ENCODE measurements at places on chromosomes 11 and 22.

- ATAC-seq, result peak; percentile 78
Measured at GRCh38 chr22:39938509-39939111, 21.6 kb upstream of the TMA7B start.

GRCh38 chr11:102792604-102793003 lies 5.4 kb downstream of the MMP1 start:
- no peak for ATAC-seq

GRCh38 chr11:47158242-47158641 lies 18.4 kb downstream of the ARFGAP2 start:
- ATAC-seq, result no peak

DNA sequence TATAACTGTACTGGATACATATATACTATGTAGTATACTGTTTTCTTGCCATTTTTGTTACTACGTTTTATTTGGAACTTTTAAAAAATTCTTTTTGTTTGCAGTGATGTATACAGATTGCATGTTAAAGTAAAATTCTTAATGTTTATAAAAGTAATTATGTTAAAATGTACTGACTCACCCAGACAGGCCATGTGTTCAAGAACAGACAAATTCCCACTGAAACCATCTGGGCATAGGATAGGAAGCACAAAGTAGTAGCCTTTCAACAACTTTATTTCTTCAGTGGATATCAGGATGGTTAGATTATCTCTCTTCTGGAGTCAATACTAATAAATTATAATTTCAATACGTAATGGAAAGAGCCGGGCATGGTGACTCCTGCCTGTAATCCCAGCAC lies 19.8 kb downstream of the PRMT3 start:
- ATAC-seq, result no peak

DNA sequence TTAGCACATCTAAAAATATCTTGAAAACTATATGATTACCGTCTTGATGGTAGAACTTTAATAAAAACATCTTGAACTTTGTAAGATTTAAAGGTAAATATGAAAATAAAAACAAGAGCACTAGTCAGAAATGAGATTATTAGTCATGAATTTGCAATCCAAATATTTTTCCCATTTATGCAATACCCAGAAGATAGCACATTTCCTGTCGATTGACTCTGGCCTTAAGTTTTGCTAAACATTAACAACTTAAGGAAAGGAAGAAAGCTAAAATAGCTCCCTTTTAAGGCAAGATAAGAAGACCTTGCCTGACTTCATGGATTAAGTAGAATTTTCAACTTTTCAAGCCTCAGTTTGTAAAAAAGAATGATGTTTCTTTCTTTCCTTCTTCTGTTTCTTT lies 1374.7 kb upstream of the RAG2 start:
- no peak for ATAC-seq

- ATAC-seq, result no peak
Measured at GRCh38 chr22:43301866-43302265, 41.3 kb downstream of the SCUBE1 start.

DNA sequence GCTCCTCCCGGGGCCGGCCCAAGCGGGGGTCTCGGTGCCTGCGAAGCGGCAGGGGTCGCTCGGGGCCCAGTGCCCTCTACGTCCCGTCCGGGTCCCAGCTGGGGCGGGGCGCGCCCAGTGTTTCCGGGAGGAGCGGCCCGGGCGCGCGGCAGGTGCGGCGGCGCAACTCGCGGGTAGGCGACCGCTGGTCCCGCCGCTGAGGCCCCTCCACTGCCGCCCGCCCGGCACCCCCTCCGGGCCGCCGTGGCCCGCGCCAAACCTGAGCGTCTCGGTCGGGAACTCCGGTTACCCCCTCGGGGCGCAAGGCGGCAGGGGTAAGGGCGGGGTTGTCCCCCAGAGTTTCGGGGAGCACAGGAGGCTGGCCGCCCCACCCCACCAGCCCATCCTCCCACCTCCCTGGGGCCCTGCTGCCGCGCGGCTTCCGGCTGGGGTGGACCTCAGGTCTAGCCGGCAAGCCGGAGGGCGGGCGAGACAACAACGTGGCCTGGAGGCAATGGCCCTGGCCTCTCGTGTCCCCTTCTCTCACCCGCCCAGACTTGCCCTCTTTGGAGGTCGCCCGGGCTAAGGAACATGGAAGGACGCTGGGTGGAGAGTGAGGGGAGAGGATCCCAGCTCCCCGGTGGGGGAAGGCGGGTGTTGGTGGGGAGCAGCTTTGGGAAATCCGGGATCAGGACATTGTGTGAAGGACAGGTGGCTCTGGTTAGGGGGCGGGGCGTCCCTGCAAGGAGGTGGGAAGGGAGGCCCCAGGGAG lies 398 bp upstream of the CRACR2B start:
- ATAC-seq, result peak; percentile 46

- no peak for ATAC-seq
Measured at GRCh38 chr11:132231656-132232347, 861.4 kb downstream of the NTM start.

GRCh38 chr11:108032800-108033199 lies 24.1 kb downstream of the CUL5 start:
- ATAC-seq, result peak; percentile 53

DNA sequence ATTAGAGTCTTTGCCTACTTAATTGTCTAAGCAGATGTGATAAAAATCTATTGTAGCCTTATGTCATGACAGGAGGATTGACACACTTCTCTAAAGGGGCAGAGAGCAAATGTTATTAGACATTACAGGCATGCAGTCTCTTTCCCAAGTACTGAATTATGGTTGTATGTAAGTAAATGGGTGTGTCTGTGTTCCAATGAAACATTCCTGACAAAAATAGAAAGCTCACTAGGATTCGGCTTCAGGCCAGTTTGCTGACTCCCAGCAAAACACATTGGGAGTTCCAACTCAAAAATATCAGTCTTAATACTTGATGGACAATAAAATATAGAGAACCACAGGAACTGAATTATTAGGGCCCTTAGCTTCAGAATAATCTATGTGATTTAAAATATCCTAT lies 1480.4 kb downstream of the FAM181B start:
- no peak for ATAC-seq

GRCh38 chr11:75208446-75208845 lies 32.1 kb upstream of the TPBGL start:
- ATAC-seq, result no peak

- ATAC-seq, result peak; percentile 75
Measured at GRCh38 chr22:49976439-49977175, 16.0 kb downstream of the PIM3 start.

DNA sequence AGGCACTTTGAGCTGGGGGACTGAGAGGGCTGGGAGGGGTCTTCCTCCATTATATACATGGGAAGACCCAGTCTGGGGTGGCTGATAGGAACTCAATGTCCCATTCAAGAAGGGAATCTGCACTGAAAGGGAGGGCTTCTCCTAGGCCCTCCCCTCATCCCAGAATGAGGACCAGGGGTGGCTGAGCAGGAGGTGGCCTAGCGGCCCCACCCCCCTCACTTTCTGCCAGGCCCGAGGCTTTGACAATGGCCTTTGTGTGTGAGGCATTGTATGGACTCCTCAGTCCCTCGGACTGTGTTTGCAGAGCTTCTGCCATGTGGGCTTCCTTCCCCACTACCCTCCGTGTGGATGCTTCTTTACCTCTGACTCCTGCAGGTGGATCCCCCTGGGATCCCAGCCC lies 65.7 kb downstream of the NECTIN1 start:
- ATAC-seq, result no peak

DNA sequence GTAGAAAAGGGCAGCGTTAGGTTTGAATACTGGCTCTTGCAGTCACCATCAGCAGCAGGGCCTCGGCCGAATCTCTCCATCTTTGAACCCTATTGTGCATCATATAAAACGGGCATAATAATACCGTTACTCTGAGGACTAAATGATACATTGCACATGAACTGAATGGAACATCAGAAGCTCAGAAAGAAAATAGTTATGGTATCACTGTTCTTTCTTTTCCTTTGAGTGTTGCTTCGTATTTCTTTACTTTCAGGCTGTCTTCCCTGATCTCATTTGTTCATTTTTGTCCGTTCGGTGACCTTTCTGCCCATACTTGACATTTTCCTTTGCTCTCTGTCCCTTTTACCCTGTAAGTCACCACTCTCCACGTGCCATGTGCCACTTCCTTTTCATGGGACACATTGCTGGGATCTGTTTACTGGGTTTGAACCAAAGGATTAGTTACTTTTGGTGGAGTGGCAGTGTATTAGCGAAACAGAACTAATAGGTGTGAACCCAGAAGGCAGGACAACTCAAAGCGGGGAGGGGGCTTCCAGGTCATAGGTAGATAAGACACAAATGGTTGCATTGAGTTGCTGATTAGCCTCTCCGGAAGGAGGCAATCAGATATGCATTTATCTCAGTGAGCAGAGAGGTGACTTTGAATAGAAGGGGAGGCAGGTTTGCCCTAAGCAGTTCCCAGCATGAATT lies 717 bp upstream of the ZNF202 start:
- ATAC-seq, result peak; percentile 26

DNA sequence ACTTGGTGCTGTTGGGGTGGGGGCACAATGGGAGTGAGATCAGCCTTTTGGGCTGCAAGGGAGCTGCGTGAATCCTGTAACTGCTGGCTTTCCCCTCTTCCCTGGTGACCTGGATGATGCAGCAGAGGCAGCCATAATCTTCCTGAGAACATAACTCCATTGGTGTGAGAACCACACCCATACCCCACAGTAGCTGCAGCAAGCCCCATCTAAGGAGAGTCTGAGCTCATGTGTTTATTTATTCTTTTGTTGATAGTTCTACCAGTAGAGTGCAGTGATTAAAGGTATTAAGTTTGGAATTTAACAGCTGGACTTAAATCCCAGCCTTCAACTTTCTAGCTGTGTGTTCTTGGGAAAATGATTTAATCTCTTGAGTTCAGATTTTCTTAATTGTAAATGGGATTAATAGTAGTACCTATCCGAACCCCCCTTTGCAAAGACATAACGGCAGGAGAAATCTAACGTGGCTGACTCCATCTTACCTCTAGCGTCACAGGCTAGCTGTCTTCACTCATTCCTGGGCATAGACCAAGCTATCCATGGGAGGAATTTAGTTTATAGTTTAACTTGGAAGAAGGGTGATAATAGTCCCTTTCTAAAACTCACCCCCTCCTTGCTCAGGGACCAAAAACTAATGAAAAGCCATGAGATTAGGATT lies 385.0 kb upstream of the DDI1 start:
- ATAC-seq, result no peak

GRCh38 chr11:11538277-11538960 lies 83.4 kb downstream of the GALNT18 start:
- no peak for ATAC-seq
